ENCODE measurements at places on chromosomes 3 and 15.

GRCh38 chr3:89314454-89315098 is 207.2 kb downstream of the EPHA3 start:
- no peak for DNase-seq

GRCh38 chr3:108292905-108293328 is 3.4 kb upstream of the HHLA2 start:
- peak; percentile 45 for DNase-seq

DNA sequence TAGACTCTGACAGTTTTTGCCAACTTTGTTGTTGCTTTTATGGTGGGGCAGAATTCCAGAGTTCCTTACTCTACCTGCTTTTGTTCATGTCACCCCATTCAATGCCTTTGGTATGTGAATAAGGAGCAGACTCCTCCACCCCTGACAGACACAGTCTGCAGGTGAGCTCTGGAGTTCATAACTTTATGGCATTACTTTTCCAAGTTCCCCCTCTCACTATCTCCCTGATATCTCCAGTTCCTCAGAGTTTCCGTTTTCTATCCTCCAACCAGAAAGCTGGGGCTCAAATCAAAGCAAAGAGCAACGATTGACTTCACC is 23.1 kb upstream of the MTMR10 start:
- DNase-seq: no peak

DNA sequence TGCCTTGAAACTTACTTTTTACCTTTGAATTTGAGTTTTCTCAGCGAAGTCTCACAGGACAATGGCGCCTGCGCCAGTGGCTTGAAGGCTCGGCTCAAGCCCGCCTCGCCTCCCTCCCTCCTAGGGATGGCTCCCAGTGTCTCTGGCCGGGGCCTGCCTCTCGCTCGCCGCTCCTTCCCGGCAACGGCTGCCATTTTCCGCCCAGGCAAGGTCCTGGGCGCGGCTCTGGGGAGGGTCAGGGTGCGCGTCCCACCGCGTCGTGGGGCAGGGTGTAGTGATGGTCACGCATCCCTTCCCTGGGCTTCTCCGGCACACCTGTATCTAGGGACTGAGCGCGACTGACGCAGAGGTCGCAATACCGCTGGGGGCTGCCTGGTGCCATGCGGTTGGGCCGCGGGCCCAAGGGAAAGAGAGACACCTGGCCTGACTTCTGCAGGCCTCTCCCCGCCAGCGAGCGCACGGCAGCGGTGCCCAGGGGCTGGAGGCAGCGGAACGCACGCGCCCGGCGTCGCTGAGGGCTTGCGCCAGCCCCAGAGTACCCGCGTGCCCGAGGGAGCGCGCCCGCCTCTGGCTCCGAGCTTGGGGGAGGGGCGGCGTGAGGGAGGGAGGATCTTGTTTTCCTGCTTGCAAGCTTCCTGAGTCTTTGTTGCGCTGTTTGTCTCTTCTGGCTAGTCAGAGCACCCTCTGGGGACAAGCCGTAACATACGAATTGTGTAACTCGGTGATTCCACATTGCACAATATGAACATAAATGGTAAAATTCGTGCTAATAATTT is 20.7 kb upstream of the FEM1B start:
- DNase-seq: peak; percentile 54

GRCh38 chr3:133476971-133477375 is 77.1 kb downstream of the BFSP2 start:
- no peak for DNase-seq

DNA sequence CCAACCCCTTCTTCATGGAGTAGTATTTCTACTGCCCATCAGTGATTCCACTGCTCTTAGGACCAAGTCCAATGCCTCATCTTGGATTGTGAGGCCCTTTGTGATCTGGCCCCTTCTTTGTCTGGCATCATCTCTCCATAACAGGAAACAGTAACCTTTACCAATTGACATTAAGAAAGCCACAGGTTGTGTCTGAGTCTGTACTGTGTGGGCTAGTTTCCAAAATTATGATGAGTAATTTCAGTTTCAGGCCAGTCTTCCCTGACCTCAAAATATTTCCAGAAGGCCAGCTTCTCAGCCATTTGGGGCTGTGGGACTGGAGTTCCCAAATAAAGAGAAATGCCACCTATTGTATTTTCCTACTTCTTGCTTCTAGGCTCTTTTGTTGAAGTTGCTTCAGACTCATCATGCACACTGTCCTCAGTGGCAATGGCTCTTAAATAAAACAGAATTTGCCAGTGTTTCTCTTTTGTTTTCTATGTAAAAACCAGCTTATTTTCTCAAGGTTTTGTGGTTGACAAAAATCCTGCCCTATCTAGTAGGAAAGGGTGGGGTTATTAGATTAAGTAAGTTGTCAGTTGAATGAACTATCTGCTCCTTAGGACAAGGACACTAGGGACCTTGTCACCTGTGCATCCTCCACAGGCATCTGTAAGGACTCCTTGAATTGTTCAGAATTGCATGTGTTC is 47.0 kb upstream of the ACKR4 start:
- DNase-seq: no peak

GRCh38 chr3:172134352-172134751 is 95.0 kb downstream of the FNDC3B start:
- no peak for DNase-seq

DNA sequence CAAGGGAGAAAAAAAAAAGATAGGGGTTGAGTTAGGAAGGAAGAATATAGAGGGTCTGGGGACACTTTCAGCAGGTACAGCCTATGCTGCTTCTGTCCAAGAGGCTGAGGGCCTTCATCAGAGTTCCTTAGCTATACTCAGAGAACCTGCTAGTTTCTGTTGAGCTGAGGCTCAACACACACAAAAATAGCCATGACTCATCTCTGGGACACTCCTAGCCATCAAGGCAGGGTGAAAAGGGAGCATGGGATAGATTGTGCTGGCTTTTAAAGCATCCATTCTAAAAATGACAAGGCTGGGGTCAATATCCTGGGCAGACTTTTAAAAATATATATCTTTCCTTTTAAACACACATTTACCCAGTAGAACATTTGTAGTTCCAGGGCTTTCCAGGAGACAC is 2.8 kb upstream of the RTP2 start:
- no peak for DNase-seq

DNA sequence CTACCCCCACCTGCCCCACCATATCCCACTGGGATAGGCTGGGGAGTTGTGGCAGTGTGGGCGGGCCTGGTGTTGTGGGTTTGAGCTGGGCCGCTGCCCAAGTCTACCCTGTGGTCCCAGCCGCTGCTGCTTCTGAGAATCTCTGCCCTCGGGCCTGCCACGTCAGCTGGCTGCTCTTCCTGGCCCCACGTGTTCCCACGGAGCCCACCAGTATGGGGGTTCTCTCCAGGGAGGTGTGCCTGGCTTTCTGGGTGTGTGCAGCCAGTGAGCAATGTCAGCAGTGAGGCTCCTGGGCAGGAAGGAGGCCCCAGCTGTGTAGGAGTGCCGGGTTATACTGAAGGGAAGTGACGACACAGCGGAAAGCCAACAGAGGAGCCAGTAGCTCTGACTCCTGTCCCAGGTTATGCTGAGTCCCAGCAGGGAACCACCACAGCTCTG is 10.5 kb downstream of the GNAI2 start:
- DNase-seq: peak; percentile 84

DNA sequence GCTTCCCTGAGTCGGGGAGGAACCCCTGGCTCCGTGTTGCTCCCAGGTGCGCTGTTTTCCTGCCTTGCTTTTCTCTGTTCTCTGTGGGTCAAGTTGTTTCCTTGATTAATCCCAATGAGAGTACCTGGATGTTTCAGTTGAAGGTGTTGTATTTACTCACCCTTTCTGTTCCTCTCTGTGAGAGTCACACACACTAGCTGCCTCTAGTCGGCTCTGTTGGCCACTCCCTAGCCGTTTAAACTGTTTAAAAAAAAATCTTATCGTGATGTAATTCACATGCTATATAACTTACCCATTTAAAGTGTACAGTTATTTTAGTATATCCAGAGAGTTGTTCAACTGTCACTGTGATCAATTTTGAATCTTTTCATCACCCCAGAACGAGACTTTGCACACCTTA is 74.0 kb downstream of the AKAP13 start:
- no peak for DNase-seq

DNA sequence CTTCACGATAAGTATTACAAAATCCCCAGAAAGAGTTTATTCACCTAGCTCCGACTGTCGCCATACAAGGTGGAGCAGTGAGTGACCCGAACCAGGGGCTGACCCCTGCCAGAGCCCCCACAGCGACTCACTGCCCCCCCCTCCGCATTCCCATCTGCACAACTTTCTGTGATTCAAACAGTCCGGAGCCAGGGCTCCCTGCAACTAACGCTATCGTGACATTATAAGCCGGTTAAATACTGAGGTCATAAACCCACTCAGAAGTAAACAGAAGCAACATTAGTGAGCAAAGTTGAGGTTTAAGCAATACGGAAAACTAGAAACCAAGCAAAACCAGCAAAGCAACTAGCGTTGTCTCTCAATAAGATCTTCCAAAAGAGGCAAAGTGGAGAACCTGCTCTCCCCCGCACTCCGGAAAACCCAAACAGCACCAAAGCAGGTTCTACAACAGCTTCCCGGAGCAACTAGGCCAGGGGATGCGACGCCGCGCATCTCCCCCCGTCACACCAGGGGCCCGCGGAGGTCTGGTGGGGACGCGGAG is 642 bp downstream of the SCAP start:
- DNase-seq: no peak

DNA sequence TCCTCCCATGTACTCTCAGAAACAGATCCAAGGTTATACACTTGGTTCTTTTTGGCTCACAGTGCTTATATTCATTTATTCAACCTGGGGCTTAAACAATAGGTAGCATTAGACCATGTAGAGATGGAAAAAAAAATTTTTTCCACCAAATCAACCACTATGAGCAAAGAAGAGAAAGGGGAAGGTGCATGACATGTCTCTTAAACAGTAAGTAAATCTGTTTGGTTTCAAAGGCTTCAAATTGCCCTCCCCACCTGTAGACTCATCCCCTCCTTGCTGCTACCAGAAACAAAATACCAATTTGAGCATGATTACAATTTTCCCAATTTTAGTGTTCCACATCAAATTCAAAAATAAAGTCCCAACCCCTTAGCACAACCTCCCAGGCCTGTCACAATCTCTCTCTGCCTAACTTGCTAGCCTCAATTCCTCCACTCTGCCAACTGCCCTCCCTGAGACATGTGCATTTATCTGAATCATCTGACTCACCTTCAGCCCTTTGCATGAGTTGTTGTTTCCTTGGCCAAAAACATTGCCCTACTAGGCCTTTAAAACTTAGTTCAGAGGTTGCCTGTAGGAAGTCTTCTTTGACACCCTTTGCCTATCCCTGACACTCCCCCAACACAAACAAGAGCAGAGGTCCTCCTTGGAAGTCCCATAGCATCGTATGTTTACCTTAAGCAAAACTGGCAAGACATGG is 30.3 kb upstream of the TSC22D2 start:
- no peak for DNase-seq

- DNase-seq: no peak
Observed at GRCh38 chr3:147449669-147450068, 40.5 kb downstream of the ZIC1 start.

DNA sequence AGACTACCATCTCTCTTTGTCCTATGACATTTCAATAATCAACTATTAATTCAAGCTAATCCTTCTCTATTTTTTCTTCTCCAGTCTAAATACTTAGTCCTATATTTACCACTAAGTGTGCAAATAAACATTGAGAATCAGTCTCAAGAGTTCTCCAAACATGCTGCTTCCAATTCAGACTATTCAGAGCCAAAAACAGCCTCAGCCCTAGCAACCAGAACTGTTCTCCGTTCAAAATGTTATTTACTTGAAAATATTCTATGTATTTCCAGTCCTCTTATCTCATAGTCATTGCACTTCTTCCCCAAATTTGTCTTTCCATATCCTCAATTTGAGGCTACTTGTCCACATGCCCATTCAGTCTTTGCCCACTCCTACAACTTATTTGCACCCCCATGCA is 805.5 kb downstream of the IGSF11 start:
- no peak for DNase-seq

GRCh38 chr15:90259524-90259923 is 5.9 kb upstream of the NGRN start:
- no peak for DNase-seq

GRCh38 chr3:49454898-49455681 is 15.0 kb upstream of the DAG1 start:
- no peak for DNase-seq

DNA sequence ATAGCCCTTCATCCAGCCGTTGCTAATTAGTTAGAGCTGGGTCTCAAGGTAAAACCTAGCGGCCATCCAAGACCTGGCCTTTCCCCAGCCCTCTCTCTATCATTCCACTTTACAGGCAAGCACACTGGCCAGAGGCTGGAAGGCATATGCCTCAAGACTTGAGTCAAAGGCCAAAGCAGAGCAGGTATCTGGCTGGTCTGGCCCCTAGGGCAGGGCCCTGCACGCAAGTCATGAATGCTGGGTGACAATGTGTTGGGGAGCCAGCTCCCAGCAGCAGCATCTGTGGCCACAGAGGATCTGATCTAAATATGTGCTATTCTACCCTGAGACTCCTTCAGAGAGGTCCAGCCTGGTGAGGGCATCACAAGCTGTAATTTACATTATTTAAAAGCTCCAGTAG is 113.6 kb downstream of the LRTM1 start:
- no peak for DNase-seq

DNA sequence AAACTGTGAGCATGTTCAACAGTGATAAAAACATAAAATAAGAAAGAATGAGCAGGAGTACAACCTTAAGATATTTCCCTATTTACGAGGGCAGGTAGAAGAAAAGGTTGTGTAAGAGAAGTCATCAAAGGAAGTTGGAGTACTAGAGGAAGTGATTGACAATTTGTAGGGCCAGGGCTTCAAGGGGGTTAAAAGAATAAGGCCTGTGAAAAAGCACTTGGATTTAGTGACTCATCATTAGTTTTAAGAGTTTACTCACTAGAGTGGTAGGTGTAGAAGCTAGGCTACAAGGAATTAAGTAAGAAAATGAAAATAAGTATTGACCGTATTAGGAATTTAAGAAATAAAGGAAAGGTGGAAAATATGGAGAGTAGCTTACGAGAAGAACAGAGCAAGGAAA is 23.6 kb downstream of the KCNMB3 start:
- no peak for DNase-seq

DNA sequence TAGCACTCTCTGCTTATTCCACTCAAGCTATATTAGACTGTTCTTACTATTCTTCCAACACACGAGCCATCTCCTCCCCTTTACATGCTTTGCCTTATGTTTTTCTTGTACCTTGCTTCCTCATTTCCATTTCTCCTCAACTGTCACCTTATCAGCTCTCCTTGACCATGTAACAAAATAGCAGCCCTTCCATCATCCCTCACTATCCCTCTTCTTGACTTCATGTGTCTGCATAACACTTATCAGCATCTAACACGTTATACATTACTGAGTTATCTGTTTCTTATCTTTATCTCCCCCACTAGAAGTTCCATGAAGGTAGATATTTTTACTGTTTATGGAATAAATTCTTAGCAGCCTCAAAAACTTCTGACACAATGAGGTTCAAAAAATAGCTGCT is 45.3 kb downstream of the TRPM7 start:
- DNase-seq: no peak

GRCh38 chr3:98821063-98821462 is 57.9 kb downstream of the ST3GAL6 start:
- DNase-seq: no peak

Measured in naive thymus-derived CD4-positive, alpha-beta T cell (primary cell).